ENCODE measurements at places on chromosomes 5 and 9. TPM values are rescaled to one million over a fixed set of nuclear protein-coding genes. Genes with fewer than 3 reads are reported as not detected.

DNA sequence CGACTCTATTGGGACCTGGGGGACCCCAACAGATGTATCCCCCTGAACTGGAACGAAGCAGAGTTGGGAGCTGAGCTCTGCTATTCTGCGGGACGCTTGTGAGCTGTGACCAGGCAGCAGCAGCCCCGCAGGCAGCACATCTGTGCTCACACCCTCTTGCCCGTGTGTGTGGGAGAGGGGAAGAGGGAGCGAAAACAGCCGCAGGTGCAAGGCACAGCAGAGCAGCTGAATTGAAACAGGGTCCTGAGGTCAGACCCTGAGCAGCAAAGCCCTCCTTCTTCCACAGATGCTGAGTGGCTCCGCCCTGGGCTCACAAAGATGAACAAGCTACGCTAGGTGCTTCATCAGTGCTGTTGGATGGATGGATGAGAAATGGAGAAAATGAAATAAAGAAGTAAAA is 198.7 kb downstream of the HSPA4 start:
- no peak for DNase-seq

GRCh38 chr9:121770415-121771273 is 119.2 kb downstream of the DAB2IP start:
- DNase-seq = no peak

GRCh38 chr5:132867046-132867451 is 607 bp downstream of the UQCRQ start:
- DNase-seq = no peak

The ADCY2 gene
- 6.5 TPM for total RNA-seq

Data from urinary bladder (tissue), 4 donors.